Choroid plexus epithelial cell (primary cell): ENCODE measurements at places on chromosomes 2 and 18.

DNA sequence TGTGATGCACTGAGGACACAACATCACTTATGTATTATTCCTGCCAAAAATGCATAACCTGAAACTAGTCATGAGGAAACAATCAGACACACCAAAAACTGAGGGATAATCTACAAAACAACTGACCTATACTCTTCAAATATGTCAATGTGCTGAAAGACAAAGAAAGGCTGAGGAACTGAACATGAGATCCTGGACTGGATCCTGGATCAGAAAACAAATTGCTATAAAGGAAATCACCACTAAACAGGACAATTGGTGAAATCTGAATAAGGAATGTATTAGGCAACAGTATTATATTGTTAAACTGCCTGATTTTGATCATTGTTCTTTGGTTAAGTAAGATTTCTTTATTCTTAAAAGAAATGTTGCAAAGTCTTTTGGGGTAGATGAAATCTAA, 28.8 kb downstream of the CUL3 start:
- DNase-seq, result no peak

GRCh38 chr2:74290066-74290465, 53.1 kb downstream of the SLC4A5 start:
- no peak for DNase-seq

DNA sequence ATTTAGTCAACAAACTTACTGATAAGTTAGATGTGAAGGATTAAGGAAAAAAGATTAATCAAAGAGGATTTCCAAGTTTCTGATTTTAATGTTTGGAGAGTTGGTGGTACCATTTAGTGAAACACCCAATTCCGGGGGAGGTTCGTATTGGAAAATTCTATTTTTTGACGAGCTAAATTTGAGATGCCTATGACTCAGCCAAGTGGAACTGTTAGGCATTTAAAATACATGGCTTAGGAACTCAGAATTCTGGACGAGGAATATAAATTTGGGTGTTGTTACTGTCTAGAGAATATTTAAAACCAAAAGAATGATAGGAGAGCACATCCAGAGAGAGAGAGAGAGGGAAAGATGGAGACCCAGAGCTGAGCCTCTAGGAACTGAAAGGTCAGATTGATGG, 103.6 kb downstream of the TMX3 start:
- DNase-seq, result no peak

DNA sequence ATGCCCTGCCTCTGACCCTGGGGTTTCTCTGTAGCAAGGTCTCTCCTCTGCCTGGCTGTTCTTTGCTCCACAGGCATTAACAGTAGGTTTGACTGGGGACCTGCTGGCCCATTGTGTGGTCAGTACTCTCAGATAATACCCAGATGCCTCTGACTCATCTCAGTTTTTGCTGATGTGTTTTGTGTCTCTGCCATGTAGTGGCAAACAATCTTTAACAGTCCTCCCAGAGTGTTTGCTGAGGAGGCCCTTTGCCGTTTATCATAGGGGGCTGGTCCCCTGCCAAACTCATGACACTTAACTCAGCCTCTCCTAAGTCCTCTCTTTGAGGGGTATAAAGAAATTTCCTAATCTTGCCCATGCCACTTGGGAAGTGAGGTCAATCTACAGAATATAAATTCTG, 793.7 kb upstream of the FANCL start:
- DNase-seq, result peak; percentile 7

DNA sequence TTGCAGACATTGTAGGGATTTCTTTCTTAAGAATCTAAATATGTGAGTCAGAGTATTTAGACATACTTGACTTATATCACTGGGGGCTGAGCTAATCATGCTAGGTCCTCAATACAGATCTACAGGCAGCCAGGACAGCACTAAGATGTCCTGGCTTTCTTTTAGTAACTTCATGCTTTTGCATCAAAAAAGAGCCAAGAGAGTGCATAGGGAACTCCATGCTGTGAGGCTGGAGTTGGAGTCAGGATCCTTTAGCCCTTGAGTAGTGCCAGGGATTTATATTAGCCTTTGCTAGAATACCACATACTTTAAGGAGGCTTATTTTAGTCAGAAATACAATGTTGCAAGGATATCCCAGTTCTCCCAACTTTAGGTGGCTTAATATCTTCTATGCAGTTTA, 289.7 kb downstream of the CCDC85A start:
- DNase-seq, result no peak

DNA sequence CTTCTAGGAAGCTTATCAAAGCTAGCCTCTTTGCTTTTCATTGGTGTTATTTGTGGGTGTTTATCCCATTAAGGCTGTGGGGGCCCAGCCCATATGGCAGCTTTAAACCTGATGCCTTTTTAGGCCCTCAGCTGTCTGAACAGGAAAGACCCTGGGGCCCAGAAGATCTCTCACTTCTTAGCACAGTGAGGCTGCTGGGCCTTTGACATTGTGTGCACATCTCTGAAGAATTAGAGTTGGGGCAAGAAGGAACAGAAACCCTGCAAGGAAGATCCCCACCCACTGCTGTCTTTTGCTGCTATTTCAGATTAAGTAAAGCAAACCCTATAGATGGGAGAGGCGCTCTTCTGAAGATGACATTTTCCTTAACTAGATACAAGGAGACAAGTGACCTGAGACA, 250.0 kb downstream of the SMAD2 start:
- no peak for DNase-seq

DNA sequence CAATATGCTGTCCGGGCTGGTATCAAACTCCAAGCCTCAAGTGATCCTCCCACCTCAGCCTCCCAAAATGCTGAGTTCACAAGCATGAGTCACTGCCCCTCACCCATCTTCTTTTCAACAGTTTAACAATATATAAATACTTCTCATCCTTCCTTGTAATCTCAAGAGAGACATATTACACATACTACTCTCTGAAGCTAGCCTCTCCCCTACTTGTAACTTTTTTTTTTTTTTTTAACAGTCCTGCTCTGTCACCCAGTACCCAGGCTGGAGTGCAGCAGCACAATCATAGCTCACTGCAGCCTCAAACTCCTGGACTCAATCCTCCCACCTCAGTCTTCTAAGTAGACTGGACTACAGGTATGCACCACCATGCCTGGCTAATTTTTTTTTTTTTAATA, 5.7 kb downstream of the GFPT1 start:
- peak; percentile 55 for DNase-seq

GRCh38 chr2:147125145-147125544, 719.7 kb upstream of the ACVR2A start:
- no peak for DNase-seq

GRCh38 chr2:118992740-118993391, 50.9 kb downstream of the MARCO start:
- no peak for DNase-seq

DNA sequence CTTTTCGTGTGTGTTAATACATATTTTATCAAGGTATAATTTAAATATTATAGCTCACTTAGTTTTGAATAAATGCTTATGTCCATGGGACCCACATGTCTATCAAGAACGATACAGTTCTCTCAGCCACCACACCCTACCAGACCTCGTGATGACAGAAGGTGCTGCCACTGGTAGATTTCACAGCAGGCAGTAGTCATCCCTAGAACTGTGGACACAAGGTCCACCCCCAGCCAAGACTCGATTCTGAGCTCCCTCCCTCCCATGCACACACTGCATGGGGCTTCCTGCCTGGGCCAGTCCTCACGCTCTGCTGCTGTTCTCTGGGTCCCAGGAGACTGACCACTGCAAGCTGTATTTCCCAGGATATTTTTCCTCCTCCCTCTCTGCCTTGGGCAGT, 26.5 kb upstream of the CREB1 start:
- peak; percentile 89 for DNase-seq

GRCh38 chr2:219672406-219672805, 45.0 kb downstream of the SLC4A3 start:
- DNase-seq, result no peak

DNA sequence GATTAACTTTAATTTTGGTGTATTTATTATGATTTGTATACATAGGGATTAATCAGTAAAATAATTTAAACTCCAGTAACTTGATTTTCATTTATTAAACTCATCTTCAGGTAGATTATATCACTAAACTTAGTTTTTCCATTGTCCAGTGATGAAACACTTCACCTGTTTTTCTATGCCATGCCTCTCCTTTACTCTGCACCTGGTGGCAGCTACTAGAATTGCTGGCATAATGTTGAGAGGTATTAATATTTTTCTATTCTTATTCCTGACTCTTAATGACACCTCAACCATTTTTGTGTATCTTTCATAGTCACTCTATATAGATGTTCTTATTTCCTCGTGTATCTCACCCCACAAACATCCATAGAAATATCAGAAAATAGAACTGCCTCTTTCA, 940.3 kb upstream of the CRIM1 start:
- peak; percentile 1 for DNase-seq

- DNase-seq, result no peak
These were observed 123.1 kb upstream of the CAB39 start for GRCh38 chr2:230589497-230590015.

GRCh38 chr2:71528749-71529148, 75.4 kb downstream of the DYSF start:
- DNase-seq, result no peak

DNA sequence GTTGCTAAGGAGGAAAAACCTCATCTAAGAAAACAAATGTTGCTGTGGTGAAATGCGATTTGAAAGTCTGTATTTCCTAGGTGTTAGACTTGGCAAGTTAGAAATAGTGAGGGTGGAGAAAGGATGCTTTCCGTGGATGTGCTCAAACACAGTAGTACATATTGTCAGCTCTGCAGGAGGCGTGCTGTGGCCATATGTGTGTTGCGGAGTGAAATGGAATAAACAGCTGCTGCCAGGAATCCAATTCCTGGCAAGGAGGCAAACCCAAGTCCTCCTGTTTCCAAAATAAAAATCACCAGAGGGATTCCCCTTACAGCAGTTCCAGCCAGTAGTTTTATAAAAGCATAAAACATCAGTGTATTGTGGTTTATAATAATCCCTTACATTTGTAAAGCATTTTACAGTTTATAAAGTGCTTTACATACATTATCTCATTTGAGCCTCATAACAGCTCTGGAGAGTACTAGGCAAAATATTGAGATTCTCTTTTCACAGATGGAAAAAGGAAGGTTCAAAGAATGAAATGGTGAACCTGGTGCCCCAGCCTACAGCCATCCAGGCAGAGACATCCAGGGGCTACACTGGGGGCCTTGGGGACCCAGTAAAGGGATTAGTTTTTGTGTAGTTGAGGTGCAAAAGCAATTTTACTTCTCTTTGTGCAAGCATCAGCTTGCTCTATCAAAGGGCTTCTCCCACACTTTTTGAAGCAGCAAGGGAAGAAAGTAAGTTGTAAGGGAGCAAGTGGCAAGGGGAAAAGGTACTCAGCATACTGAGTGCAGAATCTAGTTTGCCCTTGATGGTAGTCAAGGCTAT, 206.0 kb downstream of the AGPS start:
- DNase-seq, result peak; percentile 74

GRCh38 chr2:162385536-162385935, 41.6 kb downstream of the GCA start:
- DNase-seq, result no peak

- peak; percentile 10 for DNase-seq
These were observed 56.8 kb downstream of the SLC4A10 start for GRCh38 chr2:161681046-161681445.

DNA sequence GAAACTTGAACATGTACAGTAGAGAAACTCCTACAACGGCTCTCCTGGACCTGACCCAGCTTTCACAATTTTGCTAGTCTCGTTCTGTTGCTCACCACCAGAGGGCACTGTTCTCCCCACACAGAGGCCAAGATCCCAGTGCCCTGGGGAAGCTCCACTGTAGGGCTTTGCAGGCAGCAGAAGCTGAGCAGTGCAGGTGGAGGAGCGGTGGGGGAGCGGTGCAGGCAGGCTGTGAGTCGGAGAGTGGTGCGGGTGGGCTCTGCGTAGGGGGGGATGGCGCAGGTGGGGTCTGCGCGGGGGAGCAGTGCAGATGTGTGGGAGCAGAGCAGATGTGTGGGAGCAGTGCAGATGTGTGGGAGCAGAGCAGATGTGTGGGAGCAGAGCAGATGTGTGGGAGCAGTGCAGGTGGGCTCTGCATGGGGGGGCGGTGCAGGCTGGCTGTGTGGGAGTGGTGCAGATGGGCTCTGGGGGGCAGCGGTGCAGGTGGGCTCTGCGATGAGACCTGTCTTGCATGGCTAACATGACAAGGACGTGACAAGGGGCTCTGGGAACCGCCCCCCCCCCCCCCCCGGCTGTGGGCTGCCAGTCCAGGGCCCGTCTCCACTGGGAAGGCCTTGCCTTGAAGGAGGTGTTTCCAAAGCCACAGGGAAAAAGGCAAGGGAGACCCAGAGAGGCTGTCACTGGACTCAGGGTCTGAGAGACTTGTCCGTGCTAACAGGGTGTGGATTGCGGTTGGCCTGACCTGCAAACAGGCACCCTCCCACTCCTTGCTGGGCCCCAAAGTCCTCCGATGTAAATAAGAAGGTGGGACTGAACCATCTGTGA, 7.3 kb downstream of the CYS1 start:
- DNase-seq, result peak; percentile 93

DNA sequence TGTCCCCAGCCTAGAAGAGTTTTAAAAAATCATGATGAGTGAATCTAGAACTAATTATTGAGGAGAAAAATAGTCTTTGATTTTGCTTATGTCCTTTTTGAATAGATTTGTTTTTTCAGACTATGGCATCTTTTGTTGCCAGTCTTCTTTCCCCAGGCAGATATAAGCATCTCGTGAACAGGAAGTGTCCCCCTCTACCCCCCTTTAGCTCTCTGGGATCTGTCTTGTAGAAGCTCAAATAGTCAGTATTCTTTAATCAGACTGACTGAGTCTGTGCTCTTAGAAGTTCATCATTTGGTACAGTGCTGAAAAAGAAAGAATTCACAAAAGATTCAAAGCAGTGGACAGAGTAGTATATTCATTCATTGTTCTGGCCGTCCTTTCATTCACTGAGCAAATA, 10.4 kb downstream of the PRKCE start:
- no peak for DNase-seq

GRCh38 chr2:196012314-196012713, 56.3 kb downstream of the DNAH7 start:
- no peak for DNase-seq

DNA sequence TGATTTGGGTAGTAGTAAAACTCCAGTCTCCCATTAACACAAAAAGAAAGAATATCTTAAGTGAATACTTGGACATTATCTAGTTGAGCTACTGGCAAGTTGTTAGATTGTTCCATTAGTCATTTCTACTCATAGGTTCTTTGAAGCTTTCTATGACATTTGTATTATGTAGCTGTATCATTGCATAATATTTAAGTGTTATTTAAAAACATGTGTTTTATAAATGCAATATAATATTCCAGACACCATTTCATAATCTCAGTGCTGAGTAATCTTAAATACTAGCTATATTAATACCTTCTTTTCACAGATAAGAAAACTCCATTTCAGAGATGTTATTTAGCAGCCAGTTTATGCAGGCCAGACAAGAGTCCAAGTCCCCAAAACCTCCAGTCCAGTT, 271.9 kb downstream of the NCKAP5 start:
- peak; percentile 10 for DNase-seq

DNA sequence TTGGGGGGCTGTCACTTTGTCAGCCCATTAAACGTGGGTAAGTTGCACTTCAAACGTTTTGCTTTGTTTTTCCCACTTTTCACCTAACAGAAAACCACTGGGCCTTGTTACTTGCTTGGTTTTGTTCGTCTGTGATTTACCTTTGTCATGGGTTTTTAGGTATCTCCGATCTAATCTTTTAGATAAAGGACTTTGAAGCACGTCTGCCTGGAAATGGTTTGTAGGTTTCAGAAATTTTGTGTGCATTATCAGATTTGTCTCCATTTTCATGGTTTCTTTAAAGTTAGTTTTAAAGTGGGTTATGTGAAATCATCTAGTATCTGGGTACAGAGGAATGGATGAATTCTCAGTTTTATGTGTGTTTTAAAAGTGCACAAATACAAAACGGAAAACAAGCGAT, 6.4 kb downstream of the CTDP1 start:
- no peak for DNase-seq
